Non-pigmented ciliary epithelial cell (primary cell): ENCODE measurements at places on chromosomes 11 and 22.

- no peak for DNase-seq
Measured at GRCh38 chr11:47395223-47396048, 13.0 kb upstream of the SLC39A13 start.

- no peak for DNase-seq
Measured at GRCh38 chr11:777288-778255, at the start of gene GATD1. Gene GATD1 (minus strand): TSS chr11:777487. CDS start chr11:777462, 25 bp downstream.

DNA sequence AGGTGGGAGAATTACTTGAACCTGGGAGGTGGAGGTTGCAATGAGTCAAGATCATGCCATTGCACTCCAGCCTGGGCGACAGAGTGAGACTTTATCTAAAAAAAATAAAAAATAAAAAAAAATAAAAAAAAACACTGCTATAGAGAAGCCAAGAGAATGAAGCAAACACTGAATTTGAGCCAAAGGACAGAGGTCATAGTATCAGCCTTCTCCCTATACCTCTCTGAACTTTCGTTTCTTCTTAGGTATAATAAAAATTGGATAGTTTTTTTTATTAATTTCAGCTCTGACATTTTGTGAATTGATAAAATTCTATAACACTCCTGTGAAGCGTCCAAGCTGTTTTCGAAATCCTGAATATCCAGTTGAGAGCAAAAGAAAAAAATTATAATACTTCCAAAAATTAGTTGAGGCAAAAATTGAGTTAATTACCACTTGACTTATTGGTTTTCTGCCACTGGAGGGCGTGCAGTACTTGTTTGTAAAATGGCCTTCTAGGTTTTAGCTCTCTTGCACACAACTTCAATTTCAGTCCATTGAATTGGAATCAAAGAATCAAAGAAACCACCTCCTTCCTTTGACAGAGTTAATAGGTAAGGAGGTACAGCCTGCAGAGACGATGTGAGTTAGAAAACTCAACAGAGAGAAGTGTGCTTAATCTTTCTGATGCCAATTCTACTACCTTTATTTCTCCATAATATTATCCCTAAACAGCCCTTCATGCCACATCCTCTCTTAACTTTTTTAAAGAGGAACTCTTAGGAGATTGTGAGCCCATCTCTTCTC, 143.2 kb downstream of the BBOX1 start:
- DNase-seq = no peak

DNA sequence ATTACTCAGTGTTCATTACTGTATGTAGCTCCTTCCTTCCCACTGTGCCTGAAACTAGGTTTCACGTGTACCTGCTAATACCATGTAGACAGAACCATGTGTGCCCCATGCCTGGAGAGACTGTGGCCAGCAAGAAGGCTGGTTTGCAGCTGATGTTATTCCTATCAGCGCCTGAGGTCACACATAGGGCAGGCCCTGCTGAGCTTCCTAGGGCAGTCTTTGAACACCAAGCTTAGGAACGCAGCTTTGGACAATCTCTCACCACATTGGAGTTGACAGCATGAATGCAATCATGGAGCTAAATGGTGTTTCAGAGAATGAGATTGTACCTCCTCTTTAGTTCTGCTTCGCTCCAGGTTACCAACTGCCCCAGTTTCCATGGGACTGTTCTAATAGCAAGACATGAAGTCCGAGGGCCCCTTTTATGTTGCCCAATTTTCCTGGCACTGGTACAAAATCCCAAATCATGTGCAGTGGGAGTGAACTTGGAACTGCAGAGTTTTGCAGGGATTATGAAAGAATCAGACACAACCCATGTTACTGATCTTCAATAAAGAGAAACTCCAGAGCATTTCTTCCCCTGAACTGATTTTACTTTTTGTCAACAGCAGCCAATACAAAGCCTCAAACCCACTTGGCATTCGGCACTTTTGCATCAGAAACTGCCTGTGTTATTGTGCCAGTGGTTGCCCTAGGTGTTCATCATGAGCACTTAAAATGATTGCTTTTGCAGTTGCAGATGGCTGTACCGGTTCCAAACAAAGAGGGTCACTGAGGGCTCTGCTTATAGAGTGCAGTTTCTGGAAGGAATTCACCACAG, 154.2 kb upstream of the TTC12 start:
- no peak for DNase-seq

- no peak for DNase-seq
Measured at GRCh38 chr11:120228794-120229384, 11.1 kb upstream of the POU2F3 start.

- no peak for DNase-seq
Measured at GRCh38 chr22:47120399-47120798, 357.9 kb downstream of the TBC1D22A start.

DNA sequence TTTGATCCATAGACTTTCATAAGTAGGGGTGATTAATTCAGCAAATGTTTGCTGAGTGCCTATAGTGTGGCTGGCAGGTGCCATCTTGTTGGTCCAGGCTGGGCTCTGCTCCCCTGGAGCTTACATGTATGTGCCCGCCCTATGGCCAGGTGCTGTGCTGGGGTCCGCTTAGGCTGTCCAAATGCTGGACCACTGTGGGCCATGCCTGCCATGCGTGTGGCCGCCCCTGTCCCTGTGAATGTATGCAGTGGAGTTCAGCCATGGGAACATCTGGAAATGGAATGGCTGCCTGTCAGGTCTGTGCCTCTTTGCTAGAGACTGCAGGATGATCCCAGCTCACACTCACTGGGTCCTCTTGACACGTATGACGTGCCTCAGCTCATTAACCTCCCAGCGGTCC, 594.6 kb downstream of the TBC1D22A start:
- DNase-seq = no peak
